ENCODE measurements at places on chromosomes 1 and 21. TPM values are rescaled to one million over a fixed set of nuclear protein-coding genes. Genes with fewer than 3 reads are reported as not detected.

DNA sequence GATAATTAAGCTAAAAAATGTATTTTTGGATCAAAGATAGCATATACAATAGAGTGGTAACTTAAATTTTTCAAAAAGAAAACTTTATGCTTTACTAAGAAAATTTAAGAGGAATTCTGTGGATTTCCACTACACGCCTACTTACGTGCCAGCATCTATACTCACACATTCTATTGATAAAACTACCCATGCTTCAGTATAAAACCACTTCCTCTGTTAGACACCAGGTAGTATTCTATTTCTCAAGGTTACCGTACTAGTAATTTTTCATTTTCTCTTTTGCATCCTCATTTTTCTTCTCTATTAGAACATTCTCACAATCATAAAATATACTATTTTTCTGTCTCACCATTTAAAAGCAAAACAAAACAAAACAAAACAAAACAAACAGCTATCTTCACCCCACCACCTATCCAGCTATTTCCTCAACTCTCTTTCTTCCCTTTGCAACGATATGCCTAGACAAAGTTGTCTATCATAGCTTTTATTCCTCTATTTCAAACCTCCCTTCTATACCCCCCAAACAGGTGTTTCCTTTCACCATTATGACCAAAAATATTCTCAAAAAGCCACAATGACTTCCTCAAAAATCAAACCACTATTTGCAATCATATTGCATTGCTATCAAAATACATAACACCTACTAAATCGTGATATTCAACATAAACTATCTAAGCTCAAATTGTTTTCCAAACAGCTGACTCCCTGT is 1652.0 kb downstream of the MRPL39 start:
- DNase-seq = no peak

GRCh38 chr1:48773133-48773532 is 3.6 kb downstream of the BEND5 start:
- no peak for DNase-seq

DNA sequence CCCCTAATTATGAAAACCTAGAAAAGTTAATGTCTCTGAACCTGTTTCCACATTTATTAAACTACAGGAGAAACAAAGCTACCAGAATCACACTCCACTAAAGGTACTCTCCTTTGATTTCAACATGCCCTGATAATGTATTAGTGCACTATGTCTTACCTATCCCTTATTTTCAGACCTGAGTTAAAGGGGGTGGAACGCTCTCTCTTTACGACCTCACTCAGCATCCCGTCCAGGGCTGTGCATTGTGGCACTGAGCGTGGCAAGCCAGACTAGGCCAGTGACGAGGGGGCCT is 678 bp downstream of the LSM10 start:
- no peak for DNase-seq

GPR37L1 gene
- total RNA-seq = not detected

DNA sequence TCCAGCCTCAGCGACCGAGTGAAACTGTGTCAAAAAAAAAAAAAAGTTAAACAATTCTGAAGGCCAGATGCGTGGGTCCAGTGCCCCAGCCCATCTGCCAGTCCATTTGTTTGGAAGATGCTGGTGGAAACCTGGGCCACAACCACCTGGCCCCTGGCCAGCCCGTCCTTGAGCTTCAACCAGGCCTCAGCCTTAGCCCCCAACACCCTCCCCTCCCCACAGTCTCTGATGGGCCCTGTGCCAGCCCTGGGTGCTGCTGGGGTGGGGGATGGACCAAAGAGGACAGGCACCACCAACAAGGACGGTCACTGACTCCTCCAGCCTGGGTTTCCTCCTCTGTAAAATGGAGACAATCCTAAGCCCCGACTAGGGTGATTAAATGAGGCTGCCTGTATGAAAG is 19.6 kb upstream of the PLEKHG5 start:
- no peak for DNase-seq

DNA sequence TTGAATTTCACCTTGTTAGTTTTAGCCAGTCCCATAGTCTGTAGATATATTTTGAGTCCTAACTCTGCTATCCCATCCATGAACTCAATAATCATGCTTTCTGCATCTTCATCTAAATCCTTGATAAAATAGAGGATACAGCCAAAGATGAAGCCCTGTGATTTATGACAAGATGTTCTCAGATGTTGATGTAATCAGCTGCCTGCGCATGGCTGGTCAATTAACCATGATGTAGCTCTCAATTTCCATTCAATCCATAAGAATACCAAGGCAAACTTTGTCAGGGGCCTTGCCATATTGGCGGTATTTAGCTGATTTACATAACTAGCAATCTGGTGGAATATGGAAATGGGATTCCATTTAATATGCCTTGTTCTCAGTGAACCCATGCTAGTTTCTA is 183.2 kb downstream of the TNR start:
- no peak for DNase-seq

SPRR2G gene
- not detected for total RNA-seq

LAD1 gene
- not detected for total RNA-seq

Data from activated T-helper 1 cell treated with anti-CD3 and anti-CD28 coated beads, Interleukin-12 subunit alpha, Interleukin-12 subunit beta, Interleukin-2, Interleukin-4 antibody, amounts not matched to agents 30 ng/mL and 10 ng/mL and 1 ng/mL, durations not matched to agents 14 hours and 24 hours and 36 hours (primary cell).